ENCODE measurements at places on chromosomes 12 and 14.

GRCh38 chr12:93908264-93908663, 231.1 kb downstream of the CRADD start:
- no peak for DNase-seq

DNA sequence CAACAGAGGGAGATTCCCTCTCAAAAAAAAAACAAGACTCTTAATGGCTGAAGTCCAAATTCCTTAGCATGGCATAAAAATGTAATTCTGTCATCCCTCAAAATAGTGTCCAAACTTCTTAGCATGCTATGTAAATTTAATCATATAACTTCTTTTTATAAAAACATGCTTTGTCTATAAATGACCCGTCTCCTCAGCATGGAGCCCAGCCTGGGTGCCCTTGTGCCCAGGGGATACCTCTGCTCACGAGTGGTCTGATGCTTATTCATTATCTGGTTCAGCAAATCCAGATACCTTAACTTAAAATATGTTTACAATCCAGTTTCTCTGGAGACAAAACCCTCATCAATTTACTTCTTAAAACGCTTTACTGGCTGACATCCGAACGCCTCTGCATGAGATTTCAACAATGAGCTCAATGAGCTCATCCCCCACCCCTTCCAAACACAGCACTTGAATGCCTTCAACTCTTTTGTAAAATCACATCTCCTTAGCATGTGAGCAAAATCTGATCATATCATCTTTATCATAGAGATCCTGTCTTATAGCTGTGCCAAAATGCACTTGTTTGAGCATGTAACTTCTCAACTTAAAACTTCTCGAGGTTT, 15.7 kb downstream of the RTL1 start:
- DNase-seq, result no peak

- DNase-seq, result peak; percentile 96
Observed at GRCh38 chr12:47082796-47083621, 3.2 kb upstream of the AMIGO2 start.

DNA sequence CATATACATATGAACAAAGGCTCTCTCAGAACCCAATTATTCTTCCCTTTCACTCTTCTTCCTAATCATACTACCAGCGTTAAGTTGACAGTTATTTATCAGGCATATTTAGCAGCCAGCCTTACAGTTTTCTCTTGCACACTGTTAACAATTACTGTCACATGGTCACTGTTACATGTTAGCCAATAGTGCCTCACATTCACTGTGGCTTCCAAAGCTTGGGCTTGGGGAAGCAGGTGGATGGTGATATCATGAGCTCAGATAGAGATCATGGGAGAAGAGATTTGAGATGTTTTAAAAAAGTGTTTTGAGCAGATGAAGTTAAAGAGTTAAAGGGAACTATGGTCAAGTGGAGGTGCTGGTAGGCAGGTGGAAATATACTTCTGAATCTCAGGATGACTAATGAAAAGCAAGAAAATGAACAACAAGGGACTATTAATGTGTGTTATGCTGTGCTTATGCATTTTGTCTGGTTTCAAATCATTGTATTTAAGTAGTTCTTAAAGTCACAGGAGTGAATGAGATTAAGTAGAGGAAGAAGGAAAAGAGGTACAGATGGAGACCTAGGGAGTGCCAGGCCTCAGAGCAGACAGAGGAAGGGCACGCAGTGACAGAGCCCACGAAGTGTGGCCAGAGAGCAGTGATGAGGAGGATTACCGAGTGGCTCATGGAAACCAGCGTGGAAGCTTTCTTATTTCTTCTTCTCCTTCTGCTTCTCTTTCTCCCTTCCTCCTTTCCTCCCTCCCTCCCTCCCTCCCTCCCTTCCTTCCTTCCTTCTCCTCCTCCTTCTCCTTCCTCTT, 39.6 kb downstream of the BICD1 start:
- no peak for DNase-seq

- no peak for DNase-seq
Observed at GRCh38 chr14:59336098-59336497, 129.1 kb downstream of the GPR135 start.

DNA sequence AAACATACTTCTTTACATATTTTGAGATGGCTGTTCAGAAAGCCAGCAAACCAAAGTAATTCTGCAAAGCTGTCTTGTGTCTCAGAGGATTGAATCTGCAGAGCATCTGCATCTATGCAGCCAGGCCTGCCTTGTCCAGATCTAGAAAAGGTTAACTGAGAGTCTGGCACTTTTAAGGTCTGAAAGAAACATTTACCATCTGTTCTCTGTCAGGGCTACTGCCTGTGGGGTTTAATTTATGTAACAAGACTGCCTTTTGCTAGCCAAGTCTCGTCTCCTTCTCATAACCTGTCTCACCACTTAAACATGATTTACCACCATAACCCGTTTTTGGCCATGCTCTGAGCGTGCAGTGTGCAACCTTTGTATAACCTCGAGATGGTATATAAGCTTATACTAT, 194.2 kb downstream of the SYT10 start:
- DNase-seq, result no peak

- no peak for DNase-seq
Observed at GRCh38 chr14:52248057-52248456, 19.4 kb upstream of the PTGDR start.

DNA sequence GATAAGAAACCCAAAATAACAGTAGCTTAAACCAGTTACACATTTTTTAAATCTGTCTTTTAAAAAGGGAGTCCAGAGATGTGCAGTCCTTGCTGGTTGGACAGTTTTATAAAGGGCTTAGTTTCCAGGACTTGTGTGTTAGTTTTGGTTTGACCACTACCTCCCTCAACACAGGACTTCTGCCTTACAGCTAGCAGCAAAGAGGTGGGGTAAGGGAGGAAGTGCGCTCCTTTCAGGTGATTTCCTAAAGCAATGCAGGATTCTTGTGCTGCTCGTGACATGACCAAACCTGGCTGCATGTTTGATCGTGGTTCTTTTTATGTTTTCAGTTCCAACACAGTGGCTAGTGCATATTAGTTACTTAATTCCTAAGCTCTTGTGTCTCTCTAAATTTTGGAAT, 266.2 kb downstream of the TMTC2 start:
- DNase-seq, result no peak

DNA sequence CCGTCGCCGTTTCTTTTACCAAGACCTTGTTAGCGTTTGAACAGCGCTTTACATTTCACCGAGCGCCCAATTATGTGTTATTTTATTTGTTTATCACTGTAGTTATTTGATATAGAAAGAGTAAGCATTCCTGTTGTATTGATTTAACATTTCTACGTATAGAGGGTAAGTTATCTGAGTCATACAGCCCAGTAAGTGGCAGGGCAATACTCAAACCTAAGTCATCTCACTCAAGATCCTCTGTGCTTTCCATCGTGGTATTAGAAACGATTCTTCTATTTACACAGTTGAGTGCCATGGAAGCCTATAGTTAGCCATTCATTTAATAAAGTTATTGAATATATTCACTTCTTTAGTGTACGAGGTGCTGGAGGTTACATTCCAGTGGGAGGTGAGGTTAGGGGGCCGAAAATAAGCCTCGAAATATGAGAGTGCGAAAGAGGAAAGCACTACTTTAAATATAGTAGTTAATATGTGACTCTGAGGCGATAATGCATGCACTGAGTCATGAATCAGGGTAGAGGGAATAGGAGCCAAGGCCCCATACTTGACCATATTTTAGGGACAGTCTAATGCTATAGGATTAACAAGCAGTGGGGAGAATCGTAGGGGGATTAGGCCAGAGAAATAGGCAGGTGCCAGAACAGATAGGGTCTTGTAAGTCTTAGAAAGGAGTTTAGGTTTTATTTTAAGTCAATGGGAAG, 629 bp downstream of the RAD51AP1 start:
- no peak for DNase-seq

- no peak for DNase-seq
Observed at GRCh38 chr12:16189849-16190248, 87.6 kb downstream of the SLC15A5 start.

GRCh38 chr14:81303258-81303935, 82.6 kb upstream of the GTF2A1 start:
- DNase-seq, result no peak

- no peak for DNase-seq
Observed at GRCh38 chr12:86331012-86331411, 74.8 kb upstream of the MGAT4C start.

GRCh38 chr12:125070112-125070511, 4.9 kb downstream of the AACS start:
- DNase-seq, result no peak

GRCh38 chr12:120797677-120798642, 72.3 kb downstream of the ACADS start:
- no peak for DNase-seq

GRCh38 chr12:124440841-124441381, 126.5 kb downstream of the NCOR2 start:
- DNase-seq, result no peak

DNA sequence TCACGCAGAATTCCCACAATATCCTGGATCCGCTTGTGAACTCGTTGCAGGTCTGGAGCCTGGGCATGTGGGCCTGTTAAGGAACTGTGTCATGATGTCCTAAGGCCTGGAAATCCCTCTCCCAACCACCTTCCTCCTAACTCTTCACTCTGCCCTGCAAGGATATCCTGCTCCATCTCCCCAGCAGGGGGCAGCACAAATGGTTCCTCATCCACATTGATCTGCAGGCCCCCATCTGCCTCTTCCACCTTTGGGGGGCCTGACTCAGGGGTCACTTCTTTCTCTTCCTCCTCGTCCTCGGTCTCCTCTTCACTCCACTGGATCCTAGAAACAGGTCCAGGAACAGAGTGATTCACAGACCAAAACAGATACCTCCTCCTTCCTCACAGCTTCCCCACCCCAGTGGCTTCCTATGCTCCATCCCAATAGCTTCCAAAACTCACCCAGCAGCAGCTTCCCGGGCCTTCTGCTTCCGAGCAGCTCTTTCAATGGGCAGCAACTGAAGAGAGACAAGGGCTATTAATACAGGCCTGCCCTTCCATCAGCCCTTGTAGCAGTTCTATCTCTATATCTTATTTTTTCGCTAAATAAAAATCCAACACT, 4.5 kb downstream of the NOP2 start:
- DNase-seq, result no peak

DNA sequence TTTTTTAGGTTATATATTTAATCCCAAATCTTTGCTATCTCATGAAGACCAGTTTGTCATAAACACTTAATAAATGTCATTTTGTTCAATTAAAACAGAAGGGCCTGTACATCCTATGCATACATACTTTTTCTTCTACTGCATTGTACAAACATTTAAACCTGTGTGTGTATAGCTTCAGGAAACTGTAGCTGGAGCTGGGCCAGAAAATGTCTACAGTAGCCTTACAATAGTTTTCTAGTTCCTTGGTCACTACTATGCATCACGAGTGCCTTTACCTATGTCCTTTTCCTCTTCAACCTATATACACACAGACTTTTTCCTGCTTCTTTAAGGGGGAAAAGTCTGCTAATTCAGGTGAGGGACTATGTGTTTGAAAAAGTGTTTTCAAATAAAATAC, 302.8 kb downstream of the PAWR start:
- no peak for DNase-seq

GRCh38 chr14:90438841-90439240, 42.0 kb downstream of the CALM1 start:
- no peak for DNase-seq

GRCh38 chr14:24329736-24330135, 5.1 kb downstream of the ADCY4 start:
- no peak for DNase-seq

DNA sequence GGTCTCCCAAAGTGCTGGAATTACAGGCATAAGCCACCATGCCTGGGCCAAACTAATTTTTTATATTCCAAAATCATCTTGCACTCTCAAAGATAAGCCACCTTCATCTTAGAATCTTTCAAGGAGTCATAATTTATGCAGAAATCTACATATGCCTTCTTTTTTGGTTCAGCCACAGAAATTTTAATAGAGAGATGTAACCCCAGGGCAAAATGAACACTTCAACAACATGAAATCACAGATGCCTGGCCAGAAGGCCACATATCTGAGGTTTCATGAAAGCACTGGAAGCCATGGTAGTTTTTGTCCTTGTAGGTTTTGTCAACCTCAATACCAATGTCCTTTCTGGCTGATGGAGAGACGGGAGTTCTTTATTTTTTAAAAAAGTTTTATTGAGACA, 9.8 kb downstream of the SUPT16H start:
- no peak for DNase-seq

GRCh38 chr14:60631842-60632241, 17.4 kb downstream of the SIX1 start:
- no peak for DNase-seq

GRCh38 chr14:73467377-73467776, 9.0 kb upstream of the NUMB start:
- DNase-seq, result no peak

GRCh38 chr12:109723311-109723881, 9.8 kb downstream of the FAM222A start:
- no peak for DNase-seq

GRCh38 chr14:75562489-75562888, 15.9 kb upstream of the FLVCR2 start:
- no peak for DNase-seq

- DNase-seq, result no peak
Observed at GRCh38 chr12:26668230-26668629, 164.8 kb downstream of the ITPR2 start.

DNA sequence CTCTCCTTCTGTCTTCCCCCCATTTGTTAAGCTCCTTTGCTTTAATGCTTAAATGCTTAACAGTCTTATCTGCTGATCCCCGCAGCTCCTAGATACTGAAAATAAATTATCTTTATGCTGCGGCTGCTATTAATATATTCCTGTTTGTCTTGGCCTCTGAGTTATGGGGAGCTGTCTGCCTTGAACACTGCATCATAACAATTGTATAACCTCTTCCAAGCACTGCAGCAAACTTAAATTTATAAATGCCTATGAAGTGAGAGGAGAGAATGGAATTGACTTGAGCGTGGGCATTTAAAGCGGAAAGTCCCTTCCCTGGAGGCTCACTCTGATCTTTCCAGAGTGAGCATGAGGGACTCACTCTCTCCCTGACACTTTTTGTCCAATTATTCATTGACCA, 23.1 kb upstream of the DCP1B start:
- DNase-seq, result no peak

- no peak for DNase-seq
Observed at GRCh38 chr12:12723681-12724420, 6.7 kb downstream of the CDKN1B start.

DNA sequence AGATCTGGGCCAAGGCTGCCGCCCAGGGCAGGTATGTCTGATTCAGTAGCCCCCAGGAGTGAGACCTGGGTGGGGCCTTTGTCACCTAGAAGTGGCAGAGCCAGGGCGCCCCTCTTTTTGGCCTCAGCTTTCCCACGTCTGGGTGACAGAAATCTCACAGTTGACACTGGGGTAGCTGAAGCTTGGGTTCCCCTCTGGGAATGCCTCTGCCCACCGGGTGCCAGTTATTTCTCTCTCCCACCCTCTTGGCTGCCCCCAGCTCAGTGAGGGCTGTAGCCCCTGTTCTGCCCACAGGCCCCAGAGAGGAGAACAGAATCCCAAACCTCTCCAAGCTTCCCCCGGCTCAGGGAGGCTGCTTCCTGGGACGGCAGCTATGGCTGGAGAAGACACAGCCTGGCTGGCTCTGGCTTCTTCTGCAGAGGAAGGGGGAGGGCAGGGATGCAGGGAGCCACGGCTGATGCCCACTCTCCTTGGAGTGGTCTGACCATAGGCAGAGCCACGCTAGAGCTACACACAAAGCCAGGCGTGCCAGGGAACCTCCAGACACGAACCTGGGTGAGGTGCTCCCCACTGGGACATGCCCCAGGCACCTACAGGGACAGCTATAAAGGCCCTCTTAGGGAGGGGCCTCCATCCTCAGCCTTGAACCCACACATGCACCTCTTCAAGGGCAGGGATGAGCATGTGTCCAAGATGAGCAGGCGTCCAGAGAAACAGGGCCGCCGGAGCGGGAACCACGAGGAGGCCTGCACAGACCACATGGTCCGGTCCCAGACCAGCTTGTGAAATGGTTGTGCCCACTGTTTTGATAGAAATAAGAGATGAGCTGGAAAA, 51.7 kb downstream of the BEGAIN start:
- DNase-seq, result no peak

All from Panc1 (cell line).